T1000 (cell line): ENCODE measurements at places on chromosomes 11 and 22.

DNA sequence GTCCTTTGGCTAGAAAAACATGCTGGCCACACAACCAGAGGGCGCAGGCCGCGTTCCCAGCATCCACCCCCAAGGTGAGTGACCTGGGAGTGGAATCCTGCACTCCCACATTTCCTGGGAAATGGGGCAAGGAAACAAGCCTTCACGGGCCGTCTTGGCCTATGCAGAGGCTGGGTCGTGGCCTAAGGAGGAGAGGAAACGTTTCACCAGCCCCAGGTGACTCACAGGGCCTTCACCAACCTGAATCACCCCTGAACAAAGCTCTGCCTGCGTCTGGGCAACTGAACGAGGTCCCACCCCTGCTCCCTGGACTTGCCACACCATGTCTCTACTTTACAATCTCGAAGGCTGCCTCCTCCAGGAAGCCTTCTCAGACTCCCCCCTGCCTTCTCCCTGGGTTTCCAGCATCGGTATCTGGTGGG, 13.2 kb downstream of the MYH9 start:
- peak; percentile 38 for DNase-seq

GRCh38 chr11:5593146-5593545, 3.3 kb upstream of the TRIM6 start:
- DNase-seq = no peak

GRCh38 chr22:37628830-37629229, 10.6 kb upstream of the SH3BP1 start:
- DNase-seq = no peak

DNA sequence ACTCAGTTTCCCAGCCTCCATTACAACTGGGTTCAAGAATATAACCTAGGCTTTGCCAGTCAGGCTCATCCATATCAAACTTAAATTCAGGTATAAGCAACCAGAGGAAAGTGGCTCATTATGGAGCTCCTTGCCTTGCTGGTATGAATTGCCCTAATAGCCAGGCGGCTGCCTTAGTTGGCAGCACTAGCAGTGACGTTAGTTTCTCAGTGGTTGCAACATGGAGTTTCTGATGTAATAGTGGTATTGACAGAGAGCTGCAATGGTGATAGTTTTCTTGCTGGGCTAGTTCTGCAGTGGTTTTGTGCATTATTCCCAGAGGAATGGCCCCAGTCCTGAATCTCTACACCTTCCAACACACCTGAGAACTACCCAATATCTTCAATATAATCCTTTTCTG, 3.8 kb upstream of the TMEM123 start:
- no peak for DNase-seq

DNA sequence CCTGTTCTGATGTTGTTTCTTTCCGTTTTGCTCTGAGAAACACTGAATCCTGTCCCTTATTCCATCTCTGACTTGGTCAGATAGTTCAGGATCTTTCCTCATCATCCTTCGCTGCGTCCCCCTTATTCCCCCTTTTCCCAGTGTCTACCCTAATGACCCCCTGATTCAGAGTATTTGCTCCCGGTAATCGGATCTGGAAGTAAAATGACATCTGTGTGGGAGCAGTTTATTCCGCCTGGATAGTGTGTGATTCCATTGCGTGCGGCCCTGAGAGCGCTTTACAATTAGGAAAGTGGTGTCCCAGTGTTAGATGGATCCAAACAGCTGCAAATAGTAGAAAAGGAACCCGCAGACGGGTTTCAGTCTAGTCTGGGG, 606 bp downstream of the DRG1 start:
- DNase-seq = no peak

- DNase-seq = no peak
Observed at GRCh38 chr11:72274435-72274834, 30.5 kb upstream of the PHOX2A start.

GRCh38 chr11:61957021-61957770, 7.0 kb downstream of the BEST1 start:
- DNase-seq = no peak

DNA sequence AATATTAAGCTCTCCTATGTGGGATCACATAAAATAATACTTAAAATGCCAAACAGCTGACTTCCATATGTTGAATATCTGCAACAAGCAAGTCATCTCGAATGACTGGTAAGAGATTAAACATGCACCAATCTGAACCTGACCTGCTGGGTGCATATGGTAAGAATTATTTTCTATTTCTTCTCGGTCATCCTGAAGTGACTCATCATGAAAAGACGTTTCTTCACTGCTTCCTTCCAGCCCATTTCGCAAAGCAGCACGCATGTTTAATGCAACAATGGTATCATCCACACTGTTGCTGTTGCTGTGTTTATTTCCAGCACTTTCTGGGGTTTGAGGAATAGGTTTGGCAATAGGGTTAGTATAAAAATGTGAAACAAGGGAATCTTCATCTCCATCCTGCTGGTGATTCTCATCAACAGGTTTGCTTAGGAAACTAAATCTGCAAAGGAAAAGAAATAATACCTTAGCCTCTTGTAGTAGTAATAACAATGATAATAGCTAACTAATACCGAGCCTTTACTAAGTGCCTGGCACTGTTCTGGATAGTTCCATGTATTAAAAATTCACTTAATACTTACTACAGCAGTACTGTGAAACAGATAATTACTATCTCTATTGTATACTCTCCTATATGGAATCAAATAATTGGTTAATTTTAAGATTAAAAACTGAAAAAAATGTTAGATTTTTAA, 52.0 kb upstream of the CHRNA10 start:
- peak; percentile 3 for DNase-seq

- no peak for DNase-seq
Observed at GRCh38 chr22:33605666-33606065, 314.6 kb downstream of the LARGE1 start.

DNA sequence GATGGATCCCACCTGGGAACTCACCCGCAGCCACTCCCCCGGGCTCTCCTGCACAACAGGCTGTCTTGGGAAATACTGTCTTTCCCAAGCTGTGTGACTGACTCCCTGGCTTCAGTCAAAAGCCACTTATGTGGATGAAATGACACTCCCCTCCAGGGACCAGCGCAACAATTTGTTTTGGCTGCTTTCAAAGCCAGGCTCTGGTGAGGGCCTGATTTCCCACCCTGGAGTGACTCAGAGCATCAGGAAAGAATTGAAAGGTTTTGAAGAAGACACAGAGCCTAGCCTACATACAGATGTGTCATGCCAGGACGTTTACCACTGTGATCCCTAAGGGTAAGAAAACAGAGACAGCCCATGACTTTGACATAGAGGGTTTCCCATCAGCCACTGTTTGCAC, 550.5 kb downstream of the MIAT start:
- peak; percentile 21 for DNase-seq

DNA sequence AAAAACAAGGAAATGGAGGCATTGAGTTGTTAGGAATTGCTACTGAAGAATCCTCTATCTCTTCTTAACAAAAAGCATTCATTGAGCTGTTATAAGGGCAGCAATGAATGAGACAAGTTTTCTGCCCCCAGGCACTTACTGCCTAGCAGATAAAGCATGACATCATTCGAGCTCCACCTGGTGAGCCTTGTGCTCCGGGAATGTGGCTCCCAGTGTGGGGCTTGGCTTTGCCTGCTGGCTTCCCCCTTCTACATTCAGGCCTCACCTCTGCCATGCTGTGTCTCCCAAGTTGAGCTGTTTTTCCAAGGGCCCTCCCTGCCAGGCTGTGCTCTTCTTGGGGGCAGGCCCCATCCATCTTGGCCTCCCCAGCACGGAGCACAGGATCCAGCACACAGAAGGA, 56.9 kb upstream of the EIF3D start:
- DNase-seq = no peak

DNA sequence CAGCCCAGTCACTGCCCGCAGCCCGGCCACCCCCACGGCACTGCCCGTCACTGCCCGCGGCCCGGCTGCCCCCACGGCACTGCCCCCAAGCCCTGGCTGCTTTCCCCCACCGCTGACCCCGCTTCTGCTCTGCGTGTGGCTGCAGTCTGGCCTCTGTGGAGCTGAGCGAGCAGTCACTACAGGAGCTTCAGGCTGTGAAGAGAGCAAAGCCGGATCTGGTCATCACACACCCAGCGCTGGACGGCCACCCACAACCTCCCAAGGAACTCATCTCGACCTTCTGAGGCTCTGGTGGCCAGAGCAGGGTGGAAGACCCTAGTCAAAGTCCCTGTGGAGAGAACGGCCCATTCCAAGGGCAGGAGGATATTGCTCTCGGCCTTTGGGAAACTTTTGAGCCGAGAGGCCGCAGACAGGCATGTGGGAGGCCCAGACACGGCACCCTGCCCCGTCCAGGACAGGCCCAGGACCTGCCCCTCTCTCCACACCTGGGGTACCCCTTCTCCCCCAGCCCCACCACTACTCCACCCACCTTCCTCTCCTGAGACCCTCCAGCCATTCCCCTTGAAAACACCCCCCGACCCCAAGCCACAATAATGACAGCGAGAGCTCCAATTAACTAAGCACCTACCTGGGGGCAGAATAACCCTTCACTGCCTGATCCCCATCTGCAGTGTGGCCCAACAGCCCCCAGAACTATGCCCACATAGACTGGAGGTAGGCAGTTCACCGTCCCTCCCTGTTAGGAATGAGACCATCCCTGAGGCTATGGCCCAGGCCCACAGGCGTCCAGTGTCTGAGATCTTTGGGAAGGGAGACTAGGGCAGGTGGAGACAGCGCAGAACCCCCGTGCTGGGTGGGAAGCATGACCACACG, 3.7 kb upstream of the PGGHG start:
- DNase-seq = no peak

- DNase-seq = no peak
Observed at GRCh38 chr11:86918973-86919372, 36.2 kb downstream of the FZD4 start.

DNA sequence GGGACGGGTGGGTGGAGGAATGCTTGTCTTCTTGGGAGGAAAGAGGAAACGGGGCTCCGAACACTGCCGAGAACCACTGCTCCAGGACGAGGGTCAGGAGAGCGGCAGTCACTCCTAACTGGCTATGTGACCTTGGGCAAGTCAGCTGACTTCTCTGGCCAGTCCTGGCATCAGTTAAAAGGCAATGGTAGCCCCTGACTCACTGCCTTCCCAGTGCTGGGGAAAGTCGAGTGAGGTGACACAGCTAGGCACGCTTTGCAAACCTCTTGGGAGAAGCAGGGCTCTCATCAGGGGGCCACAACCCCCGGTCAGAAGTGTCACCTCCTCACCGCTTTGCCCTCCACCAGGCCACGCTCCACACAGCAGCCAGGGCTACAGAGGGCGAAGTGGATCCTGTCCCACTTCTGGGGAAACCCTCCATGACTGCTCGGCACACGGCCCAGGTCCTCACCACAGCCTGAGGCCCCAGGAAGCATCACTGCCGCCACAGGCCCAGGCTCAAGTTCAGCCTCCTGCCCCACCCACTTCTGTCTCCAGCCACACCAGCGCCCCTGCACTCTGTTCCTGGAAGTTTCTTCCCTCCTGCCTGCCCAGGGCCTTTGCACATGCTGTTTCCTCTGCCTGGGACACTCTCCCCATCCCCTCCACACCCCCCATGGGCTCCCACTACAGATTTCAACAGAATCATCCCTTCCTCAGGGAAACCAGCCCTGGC, 16.3 kb downstream of the IL2RB start:
- DNase-seq = no peak

DNA sequence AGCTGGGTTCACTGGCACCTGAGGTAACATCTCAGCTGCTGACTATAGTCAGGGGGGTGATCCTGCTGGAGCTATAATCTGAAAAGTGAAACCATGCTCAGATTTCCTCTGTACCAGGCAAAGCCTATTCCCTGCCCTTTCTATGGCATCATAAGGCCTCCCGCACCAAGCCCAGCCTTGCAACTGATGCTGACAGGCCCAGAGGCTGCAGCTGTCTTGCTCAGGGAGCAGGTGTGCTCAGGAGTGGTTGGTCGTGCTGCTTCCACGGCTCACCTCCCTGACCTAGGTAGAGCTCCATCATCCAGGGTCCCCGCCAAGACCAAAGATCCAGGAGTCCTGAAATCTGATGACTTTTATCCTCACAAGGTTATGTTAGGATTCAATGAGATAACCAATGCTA, 121.7 kb downstream of the FEZ1 start:
- DNase-seq = no peak

DNA sequence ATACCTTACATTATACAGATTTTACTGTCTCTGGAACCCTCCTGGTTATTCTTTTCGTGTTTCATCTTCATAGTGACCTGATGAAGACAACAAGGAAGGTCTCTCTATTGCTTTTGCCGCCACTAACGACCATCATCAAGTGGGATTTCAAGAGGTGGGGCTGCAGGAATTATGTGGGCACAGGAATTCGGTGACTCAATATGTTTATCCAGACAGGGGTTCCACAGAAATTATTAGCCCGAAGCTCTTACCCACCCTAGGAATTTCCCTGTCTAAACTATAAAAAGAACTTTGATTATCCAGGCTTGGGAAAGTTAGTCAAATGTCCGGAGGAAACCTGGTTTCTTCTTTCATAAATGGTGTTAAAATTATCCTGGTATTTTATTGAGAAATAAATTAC, 566.8 kb upstream of the TENM4 start:
- DNase-seq = no peak

DNA sequence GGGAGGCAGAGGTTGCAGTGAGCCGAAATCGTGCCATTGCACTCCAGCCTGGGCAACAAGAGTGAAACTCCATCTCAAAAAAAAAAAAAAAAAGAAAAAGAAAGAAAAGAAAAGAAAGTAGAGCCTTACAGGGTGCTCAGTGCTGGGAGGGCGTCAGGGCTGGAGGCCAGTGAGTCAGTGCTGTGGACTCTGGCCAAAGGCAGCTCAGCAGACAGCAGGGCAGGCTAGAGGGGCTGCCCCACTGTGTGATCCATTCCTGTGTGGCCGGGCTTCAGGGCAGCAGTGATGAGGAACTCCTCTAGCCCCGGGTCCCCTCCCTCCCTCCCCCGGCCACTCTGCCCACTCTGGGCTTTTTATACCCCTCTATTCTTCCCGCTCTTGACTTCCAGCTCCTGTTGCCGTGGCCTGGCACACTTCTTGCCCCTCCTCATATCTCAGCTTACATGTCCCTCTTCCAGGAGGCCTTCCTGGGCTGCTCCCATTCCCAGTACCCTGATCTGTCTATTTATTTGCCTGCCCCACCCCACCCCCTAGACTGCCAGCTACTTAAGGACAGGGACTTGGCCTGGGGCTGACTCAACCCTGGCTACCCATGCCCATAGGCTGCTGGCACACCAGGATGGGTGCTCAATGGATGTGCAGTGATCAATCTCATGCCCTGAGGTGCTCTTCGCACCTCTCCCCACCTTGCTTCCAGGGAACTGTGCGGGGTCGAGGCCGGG, 10.1 kb downstream of the SYT12 start:
- peak; percentile 72 for DNase-seq

- DNase-seq = no peak
Observed at GRCh38 chr11:129613071-129613470, 202.6 kb upstream of the TMEM45B start.

GRCh38 chr22:44395118-44396005, 82.6 kb upstream of the SHISAL1 start:
- DNase-seq = no peak
